Small intestine (tissue), 16 donors: ENCODE measurements at places on chromosomes 3 and 15. TPM values are rescaled to one million over a fixed set of nuclear protein-coding genes. Genes with fewer than 3 reads are reported as not detected.

Gene NRROS
- 1.5 TPM for polyA plus RNA-seq

Gene MCCC1
- 26.2 TPM for polyA plus RNA-seq

Gene STAB1
- 9.5 TPM for polyA plus RNA-seq

Gene DOCK3
- polyA plus RNA-seq, result 0.13 TPM

Gene DISP2
- polyA plus RNA-seq, result 6.8 TPM
